HCT116 (cell line): ENCODE measurements at places on chromosomes 2 and 18. TPM values are rescaled to one million over a fixed set of nuclear protein-coding genes. Genes with fewer than 3 reads are reported as not detected.

GRCh38 chr2:16014041-16014787 is 73.9 kb downstream of the MYCN start:
- DNase-seq = no peak

The SCG2 gene
- 19.8 TPM for total RNA-seq

- no peak for DNase-seq
These were observed 86.1 kb downstream of the FARSB start for GRCh38 chr2:222569826-222570225.

DNA sequence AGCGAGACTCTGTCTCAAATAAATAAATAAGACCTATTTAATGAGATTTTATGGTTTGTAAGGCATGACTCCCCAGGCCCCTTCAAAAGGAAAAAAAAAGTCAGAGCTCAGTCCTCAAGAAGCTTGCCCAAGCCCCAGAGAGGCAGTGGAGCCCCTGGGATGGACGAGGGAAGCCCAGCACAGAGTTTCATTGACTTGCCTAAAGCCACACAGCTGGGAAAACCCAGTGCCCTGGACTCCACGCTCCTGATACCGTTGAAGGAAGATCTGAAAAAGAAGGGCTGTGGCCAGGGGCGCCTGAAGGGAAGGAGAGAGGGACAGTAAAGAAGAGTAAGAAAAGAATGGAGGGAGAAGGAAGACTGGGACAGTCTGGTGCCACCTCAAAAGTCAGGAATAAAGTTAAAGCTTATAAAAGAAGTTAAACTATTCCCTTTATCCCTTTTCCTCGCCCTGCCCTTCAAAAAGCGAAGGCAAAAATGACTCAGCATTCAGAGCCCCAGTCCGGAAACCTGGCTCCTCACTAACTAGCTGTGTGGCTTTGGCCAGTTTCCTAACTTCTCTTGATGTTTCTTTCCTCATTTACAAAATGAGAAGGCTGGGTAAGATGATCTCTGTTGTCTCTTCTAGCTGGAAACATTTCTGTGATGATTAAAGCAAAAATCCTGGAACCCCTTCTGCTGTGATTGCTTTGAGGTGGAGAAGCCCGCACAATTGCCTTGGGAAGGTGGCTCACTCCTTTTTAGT is 46.7 kb downstream of the LYPD1 start:
- DNase-seq = no peak

The ANKRD36B gene
- total RNA-seq = 16.5 TPM

- no peak for DNase-seq
These were observed 212.3 kb downstream of the CDH20 start for GRCh38 chr18:61545281-61546245.

DNA sequence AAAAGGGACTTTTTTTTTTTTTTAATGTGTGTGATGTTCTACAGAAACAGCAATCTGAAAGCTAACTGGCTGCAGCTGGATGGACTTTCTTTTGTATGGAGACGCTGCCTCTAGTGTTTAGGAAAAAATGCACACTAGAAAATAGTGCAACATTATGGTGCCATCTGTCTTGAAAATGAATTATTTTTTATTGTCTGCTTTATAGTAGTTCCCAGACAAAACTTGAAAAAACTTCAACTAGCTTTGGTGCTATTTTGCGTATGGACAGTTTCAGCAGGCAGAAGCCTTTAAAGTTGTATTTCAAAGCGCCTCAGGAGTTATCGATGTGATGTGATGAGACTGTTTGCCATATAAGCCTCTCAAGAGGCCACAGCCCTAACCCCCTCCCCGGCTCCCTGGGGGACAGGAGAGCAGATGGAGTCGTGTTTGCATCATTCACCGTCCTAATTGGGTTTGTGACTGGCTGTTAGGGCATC is 86.9 kb downstream of the LTBP1 start:
- DNase-seq = peak; percentile 10

DNA sequence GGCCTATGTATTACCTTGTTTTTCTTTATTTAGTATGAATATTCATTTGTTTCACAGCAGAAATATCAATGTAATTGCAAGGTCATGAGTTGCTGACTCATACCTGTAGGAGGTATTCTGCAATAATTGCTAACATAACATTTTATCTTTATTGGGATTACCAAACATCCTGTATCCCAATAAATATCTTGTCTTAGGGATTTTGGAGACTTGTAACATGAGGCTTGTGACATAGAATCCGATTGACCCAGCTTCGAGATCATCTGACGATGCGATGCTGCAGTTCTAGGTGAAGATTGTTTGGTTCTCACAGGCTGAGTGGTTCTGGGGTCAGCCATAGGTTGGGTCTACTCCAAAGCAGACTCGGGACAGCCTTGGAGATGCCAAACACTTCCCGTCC is 133.4 kb upstream of the RND3 start:
- DNase-seq = no peak

- no peak for DNase-seq
These were observed 22.2 kb upstream of the INPP4A start for GRCh38 chr2:98422449-98422848.

DNA sequence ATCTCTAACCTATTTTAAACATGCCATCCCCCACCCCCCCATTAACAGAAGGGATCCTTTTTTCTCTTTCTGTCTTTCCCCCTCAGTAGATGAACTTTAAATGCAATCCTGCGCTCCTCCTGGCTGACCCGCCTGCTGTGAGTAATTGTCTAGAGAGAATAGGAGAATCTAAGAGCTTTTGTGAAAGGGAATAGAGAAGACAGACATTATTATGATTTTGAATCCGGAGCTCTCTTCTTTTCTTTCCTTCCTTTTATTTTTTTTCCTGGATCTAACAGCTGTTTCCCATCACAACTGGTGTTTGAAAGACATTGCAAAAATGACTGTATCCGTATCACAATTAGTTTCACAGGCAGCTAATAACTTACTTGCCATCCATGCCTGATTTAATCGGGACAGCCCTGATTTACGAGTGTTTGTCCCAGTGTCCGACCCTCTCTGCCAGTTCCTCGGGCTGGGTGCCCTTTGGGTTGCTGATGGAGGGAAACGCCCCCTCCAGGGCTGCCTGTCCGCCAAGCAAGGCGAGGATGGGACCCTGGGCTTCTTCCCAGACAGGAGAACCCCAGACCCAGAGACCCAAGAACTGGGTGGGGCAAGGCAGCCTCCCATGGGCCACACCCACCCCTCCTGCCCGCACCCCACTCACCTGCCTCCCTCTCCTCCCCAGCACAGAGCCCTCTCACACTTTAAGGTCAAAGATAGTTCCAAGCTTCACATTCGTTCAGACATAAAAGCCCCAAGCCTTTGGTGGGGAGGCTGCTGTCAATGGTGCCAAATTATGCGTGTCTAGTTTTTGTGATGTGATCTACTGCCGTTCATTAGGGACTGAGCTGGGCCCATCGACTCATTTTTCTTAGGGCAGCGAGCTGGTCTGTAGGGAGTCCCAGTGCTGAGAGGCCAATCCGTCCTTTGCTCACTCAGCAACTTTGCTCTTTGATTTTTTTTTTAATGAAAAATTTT is 231.7 kb downstream of the ZNF516 start:
- DNase-seq = no peak

- DNase-seq = peak; percentile 41
These were observed 1.2 kb upstream of the HES6 start for GRCh38 chr2:238240757-238241711.

- peak; percentile 42 for DNase-seq
These were observed 146.7 kb downstream of the MYO3B start for GRCh38 chr2:170324640-170325046.

DNA sequence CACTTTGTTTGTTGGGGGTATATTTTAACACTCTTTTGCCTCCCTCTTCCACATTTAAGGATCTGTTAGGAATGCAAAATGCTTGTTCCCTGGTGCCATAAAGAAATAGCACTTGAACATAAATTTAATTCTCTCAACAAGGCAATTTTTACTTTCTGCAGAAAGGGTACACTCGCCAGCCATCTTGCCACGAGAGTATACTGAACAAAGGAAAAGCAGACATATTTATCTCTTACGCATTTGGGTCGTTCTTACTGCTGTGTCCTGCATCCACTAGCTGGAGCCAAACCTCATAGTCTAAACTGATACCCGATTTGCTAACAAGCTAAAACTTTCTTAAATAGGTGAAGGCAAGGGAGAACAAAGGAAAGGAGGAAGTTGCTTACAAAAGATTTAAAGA is 129.5 kb downstream of the B3GNT2 start:
- no peak for DNase-seq

GRCh38 chr2:41853427-41854191 is 194.2 kb upstream of the PKDCC start:
- peak; percentile 35 for DNase-seq

DNA sequence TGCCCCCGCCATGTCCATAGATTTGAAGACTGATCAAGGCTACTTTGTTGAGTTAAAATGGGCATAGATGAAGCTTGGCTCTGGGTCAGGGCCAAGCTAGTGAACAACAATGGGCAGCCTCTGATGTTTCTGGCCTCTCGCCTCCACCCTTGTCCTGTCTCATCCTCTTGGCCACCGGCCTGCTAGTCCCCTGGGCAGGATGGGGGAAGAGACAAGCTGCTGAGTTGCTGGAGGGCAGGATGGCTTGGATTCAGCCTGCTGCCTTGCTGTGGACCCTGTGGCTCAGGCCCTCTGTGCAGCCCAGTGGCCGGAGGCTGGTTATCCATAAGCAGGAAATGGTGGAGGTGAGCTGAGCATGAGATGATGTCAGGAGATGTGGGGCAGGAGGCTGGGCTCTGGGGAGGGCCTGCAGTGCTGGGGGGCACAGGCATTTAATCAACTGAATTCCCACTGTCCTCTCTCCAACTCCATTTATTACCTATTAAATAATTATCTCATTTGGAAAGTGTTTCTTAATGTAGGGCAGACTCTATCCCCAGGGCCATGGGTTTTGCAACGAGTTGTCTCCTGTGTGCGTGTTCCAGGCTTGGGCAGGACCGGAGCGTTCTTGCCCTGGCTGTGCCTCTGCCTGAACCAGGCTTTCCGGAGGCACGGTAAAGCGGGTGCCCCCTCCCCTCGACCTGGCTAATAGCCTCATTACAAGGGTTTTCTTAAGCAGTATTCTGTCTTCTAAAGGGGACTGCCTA is 122.9 kb downstream of the GLI2 start:
- DNase-seq = no peak

GRCh38 chr2:12694990-12695774 is 21.6 kb upstream of the TRIB2 start:
- no peak for DNase-seq

DNA sequence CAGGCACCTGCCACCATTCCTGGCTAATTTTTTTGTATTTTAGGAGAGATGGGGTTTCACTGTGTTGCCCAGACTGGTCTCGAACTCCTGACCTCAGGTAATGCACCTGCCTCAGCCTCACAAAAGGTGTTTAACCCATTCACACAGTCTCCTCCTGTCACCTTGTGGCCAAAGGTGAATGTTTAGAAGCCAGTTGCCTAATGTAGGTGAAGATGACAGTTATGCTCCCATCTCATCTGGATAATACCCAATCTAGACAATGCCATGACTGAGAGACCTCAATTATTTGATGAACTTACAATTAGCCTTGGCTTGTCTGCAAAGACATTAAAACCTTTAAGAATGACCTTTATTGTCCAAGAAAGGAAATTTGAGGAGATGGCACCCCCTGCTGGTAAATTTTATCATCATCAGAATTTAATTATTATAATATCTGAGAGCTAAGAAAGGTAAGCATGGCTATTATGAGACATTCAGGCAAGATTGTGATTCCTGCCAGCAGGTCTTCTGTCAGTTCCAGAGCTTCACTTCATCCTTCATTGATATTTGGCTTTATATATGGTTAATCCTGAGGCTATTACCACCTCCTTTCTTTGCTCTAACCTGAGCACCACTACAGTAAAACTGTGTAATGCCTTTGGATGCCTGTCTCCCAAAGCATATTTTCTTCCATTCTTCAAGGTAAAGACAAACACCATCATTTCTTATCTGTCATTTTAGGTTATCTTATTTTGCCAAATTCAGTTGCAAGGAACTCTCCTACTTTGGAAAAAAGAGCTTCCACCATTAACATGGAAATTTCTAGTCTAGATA is 117.6 kb downstream of the FAM124B start:
- peak; percentile 61 for DNase-seq

- no peak for DNase-seq
These were observed 115.2 kb upstream of the FOSL2 start for GRCh38 chr2:28277466-28277865.

The TMEM198 gene
- total RNA-seq = 2.1 TPM

The CCDC88A gene
- total RNA-seq = 27.2 TPM

The KHK gene
- 6.7 TPM for total RNA-seq

The NGEF gene
- 12.6 TPM for total RNA-seq

DNA sequence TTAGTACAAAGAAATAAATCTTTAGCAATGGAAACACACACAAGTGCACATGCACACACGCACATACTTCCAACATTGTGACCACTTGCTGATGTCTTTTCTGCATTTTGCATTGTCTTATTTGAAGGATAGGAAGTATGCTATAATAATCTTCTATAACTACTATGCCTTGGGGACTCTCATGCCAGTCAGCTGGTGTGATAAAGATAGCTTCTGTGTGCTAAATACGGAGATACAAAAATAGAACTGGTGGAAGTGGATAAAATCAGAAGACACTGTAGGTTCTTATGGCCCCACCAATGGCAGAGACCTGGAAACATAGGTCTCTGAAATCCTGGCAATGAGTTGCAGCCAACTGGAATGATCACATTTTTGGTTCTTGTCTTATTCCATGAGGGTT is 31.5 kb upstream of the RASGRP3 start:
- no peak for DNase-seq

The UGT1A5 gene
- not detected for total RNA-seq

The DSG2 gene
- 123 TPM for total RNA-seq

The TIA1 gene
- total RNA-seq = 94.1 TPM

GRCh38 chr2:172997031-172997430 is 78.6 kb upstream of the MAP3K20 start:
- DNase-seq = no peak

The UGT1A3 gene
- total RNA-seq = not detected

The CPLX4 gene
- total RNA-seq = not detected

DNA sequence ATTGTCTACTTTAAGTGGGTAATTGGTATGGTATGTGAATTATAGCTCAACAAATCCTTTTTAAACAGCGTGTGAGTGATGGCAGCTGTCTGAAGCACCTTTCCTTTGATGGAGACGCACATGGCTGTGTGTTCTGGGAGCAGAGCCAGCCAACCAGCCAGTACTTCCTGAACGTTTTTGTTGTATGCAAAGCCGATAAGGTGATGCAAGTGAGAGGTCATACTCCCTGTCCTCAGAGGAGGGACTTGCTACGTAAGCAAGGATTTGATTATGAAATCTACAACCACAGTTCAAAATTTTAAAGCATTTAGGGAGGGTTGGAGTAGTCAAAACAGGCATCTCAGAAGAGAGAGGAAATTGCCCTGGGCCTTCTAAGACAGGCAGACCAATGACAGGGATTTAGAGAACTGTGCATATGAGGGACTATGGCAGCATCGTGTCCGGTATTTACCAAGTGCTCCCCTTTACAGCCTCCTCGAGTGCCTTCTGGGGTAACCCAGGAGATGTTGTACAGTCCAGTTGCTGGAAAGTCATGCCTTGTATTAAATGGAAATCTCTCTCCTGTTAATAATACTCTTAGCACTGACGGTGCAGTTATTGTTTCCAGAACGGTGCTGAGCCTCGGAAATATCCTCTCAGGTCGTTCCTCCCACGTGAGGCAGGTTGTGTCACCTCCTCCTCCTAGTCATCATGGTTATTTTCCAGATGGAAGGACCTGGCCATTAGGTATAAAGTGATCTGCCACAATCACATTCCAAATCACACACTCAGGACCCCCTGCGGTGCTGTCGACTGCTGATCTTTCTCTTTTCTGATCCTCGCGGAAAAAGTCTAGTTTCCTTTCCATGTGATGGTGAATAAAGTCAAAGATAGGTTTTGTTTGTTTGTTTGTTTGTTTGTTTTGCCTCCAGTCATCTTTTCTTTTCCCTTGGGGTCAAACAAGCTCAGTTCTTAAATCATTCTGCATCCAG is 28.4 kb downstream of the ARHGEF4 start:
- DNase-seq = peak; percentile 50

- no peak for DNase-seq
These were observed 62.5 kb downstream of the RRM2 start for GRCh38 chr2:10185046-10185445.
